ENCODE measurements at places on chromosomes 1 and 21.

GRCh38 chr1:198228925-198229324 lies 72.1 kb downstream of the NEK7 start:
- no peak for DNase-seq

- no peak for DNase-seq
Observed at GRCh38 chr1:225825078-225825477, 15.2 kb downstream of the EPHX1 start.

DNA sequence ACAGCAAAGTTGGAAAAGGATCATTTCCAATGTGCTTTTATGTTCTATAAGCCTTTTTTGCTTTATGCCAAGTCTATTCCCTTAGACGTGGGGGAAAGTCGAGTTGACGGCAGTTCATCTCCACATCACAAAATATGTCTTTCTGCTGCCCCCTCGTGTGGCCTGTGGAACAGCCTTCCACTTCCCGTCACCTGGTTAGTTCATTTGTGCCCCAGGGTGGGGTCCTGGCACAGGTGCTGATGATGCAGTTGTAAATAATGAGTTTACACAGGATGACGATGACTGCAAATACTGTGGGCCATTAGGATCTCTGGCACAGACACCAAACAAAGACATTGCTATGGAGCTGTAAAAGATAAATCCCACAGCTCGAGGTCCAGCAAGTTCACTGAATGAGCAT lies 10.0 kb upstream of the OTUD3 start:
- no peak for DNase-seq

DNA sequence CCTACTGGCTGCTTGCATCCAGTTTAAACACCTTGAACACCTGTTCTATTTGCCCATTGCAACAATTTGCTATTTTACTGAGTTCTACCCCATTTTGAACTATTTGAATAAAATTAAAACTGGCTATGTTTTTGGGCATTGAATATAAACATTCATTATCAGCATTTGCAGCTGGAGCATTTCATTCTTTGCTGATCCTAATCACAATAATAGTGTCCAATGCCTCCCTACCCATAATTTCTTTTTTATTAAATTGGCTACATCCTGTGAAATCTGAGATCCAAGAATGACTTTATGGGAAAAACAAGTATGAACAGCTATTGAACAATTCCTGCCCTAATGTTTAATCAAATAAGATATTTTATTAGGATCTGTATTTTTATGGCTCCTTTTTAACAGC lies 447.9 kb downstream of the PLA2G4A start:
- DNase-seq = no peak

DNA sequence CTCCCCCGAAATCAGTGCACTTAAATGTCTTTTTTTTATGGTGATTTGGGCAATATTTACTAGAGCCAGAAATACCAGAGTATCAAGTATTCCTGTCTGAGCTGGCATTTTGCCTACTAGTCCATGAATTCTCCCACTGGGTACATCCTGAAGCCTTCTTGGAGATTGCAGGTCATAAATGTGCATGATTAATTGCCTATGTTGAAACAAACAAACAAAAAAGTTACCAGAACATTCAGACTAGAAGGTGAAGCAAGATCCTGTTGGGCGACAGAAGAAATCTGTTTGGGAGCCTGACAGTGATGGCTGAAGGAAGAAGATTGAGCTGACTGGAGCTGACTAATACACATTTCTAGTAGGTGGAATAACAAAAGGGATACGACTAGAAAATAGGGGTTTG lies 127.4 kb upstream of the NRIP1 start:
- DNase-seq = no peak

DNA sequence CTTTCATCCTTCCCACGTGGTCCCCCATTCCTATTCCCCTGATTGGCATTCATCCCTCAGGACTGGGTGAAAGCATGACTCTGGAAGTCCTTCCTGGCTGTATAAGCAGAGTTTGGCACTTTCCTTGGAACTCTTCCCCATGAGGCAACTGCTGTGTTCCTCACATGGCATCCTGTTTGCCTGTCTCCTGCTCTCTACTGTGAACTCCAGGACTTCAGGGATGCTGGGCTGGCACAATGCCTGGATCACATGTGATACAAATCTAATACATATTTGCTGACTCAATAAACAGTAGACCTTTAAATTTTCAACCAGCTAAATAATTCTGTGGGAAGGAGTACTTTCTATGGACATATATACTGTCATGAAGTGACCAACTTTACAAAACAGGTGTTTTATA lies 46.8 kb upstream of the EDEM3 start:
- no peak for DNase-seq

- no peak for DNase-seq
Observed at GRCh38 chr1:29709704-29710280, 473.5 kb downstream of the PTPRU start.

- DNase-seq = no peak
Observed at GRCh38 chr1:198754670-198755069, 115.8 kb downstream of the PTPRC start.

DNA sequence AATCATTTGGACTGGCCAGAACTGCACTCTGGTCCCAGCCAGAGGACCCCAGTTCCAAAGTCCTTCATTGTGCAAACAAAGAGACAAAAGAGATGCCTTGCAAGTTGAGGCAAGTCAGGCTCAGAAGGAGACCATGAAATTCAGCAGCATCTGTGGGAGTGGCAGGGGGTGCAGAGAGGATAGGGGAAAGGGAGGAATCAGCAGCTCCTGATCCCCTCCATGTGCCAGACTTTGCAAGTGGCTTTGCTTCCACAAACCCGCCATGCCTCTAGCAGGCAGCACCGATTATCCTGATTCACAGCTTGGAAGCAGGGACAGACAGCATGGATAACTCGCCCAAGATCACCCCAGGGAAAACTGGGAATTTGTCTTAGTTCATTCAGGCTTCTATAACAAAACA lies 2.1 kb upstream of the CAPN9 start:
- no peak for DNase-seq

- DNase-seq = no peak
Observed at GRCh38 chr21:42096566-42096965, 25.4 kb downstream of the UMODL1 start.

- DNase-seq = no peak
Observed at GRCh38 chr1:6775261-6776043, 9.8 kb upstream of the CAMTA1 start.

DNA sequence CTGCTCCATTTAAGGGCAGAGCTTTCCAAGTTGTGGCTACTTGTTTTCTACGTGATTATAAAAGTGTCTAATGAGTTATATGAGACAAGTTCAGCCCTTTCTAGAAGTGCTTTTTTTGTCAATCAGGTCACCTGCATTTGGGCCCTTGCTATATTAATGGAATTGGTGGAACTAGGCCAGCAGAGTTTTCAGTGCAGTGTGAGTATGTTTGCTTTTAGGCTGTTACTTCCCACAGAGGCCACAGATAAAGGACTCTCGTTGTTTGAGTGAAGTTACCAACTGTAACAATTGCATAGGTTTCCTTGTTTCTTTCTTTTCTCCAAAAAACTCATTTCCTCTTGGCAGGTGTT lies 10.9 kb downstream of the SMAP2 start:
- no peak for DNase-seq

DNA sequence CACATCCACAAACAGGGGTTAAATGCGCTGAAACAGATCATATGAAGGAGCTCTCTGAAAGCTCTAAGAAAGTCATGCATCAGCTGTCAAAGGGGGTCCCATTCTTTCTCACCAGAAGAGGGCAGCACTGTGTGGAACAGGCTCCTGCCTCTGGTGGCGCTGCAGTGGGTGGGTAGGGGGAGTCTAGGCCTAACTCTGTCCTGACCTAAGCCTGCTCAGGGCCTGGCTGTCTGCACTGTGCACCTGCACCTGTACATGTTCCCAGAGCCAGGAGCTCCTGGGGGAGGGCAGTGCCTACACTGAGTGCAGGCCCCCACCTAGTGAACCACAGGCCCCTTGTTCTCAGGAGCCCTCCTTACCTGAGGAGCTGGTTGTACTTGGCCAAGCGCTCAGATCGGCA lies 16.0 kb downstream of the ENO1 start:
- no peak for DNase-seq

DNA sequence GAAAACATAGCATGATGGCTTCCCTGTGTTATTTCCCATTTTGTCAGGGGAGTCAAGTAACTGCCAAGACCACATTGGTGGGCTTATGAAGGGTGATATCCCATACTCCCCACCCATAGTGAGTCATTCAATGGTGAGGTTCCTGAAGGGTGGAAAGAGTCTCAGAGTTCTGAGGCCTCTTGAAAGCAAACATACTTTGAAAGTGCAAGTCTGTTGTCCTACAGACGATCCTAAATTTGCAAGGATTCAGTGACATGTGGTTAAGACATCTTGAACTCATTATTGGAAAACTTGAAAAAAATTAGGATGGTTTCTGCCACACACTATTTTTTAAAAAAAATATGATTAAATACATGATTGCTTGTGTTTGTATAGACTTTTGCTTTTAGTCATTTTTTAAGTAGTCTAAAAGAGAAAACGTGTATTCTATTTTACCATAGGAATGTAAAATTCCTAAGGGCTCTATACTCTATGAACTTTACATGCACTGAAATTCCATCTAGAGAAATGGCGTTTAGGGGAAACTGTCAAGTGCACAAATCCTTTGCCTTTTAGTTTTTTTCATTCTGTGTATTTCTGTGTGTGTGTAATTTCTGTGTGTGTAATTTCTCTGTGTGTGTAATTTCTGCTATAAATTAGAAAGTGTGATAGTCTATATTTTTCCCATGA lies 225.5 kb upstream of the ADAMTS5 start:
- DNase-seq = no peak

GRCh38 chr1:196034080-196034706 lies 574.0 kb downstream of the KCNT2 start:
- no peak for DNase-seq

DNA sequence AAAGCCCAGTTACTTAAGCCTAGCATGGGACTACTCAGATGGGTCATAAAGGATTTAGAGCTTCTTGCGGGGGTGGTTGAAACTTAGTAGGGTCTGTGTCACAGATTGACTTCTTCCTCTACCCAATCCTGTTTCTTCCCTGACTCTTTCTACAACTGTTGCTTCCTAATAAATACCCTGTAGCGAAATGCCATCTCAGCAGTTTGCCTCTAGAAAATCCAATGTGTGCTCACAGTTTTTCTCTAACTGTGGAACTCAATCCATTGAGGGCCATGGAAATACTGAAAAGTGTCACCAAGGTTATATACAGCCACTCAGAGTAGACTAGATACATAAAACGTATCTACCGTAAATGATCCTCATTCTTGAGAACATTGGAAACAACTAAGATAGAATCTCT lies 217.7 kb downstream of the COL24A1 start:
- no peak for DNase-seq

Measured in left lung (tissue), 14 donors.